ENCODE measurements at places on chromosomes 7 and 10.

DNA sequence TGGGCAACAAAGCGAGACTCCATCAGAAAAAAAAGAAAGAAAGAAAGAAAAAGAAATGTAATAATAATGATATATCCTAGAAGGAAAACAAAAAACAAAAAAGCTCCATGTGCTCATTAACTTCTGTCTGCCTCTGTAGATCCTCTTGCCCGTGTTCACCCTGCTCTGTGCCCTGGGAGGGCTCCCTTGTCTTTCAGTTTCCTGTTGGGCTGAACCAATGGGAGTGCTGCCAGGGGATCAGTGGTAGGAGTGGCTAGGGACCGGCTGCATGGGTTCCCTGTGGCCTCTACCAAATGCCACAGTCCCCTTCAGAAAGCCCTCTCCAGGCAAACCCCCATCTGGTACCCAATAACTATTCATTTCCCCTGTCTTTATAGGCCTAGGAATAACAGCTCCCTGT, 51.8 kb upstream of the PARD3 start:
- DNase-seq, result no peak

DNA sequence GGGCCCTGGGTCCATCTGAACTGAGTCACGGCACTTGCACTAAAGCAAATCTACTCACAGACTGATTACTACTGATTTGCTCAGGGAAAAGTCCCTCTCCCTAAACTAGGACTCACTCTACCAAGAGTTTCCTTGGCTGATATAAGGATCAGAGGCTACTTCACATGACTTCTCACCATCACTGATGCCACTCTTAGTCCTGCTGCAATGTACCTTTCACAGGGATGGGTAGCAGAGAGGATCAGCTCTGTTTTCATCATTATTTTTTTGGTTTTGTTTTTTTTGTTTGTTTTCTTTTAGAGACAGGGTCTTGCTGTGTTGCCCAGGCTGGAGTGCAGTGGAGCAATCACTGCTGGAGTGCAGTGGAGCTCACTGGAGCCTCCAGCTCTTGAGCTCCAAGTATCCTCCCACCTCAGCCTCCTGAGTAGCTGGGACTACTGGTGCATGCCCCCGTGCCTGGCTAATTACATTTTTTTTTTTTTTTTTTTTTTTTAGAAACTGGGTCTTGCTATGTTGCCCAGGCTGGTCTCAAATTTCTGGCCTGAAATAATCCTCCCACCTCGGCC, 200.6 kb downstream of the JCAD start:
- no peak for DNase-seq

GRCh38 chr7:24786306-24786705, 29.0 kb upstream of the GSDME start:
- no peak for DNase-seq

- DNase-seq, result peak; percentile 70
Observed at GRCh38 chr10:100508691-100509150, 10.9 kb downstream of the SEC31B start.

GRCh38 chr10:17212802-17213221, 11.3 kb upstream of the TRDMT1 start:
- DNase-seq, result no peak

DNA sequence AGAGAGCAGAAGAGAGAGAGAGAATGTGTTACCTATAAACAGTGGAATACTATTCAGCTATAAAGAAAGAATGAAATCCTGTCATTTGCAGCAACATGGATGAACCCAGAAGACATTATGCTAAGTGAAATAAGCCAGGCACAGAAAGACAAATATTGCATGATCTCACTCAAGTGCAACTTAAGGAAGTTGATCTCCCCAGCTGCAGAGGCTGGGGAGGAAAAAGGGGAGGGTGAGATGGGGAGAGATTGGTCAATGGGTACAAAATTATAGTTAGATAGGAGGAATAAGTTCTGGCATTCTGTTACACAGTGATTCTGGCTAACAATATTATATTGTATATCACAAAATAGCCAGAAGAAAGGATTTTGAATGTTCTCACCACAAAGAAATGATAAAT, 11.2 kb upstream of the JAZF1 start:
- DNase-seq, result no peak

DNA sequence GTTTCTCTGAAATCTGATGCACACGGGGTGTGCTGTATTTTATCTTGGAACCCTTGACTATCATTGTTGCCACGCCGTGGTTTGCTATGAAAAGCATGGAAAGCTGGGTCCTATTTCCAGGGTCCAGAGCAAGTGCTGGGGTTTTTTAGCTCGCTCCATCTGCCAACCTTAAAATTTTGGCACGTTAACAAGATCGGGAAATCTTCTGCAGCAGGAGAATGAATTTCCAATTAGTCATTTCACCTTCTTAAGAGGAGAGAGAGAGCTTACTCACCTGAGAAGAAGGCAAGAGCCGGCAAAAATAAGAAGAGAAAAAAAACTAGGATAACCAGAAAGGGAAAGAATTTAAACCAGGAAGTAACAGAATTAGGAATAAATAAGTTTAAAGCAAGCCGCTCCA, 223.6 kb upstream of the CELF2 start:
- DNase-seq, result no peak

- DNase-seq, result no peak
Observed at GRCh38 chr10:29622382-29622922, 12.3 kb downstream of the SVIL start.

GRCh38 chr10:113053091-113053490, 103.0 kb downstream of the TCF7L2 start:
- peak; percentile 51 for DNase-seq

GRCh38 chr7:105298439-105298894, 90.3 kb downstream of the SRPK2 start:
- DNase-seq, result no peak

- no peak for DNase-seq
Observed at GRCh38 chr7:99623702-99624447, 7.1 kb downstream of the ZSCAN25 start.

GRCh38 chr7:150910996-150911422, 58.7 kb downstream of the AOC1 start:
- no peak for DNase-seq

GRCh38 chr10:129090618-129091366, 376.2 kb upstream of the MGMT start:
- peak; percentile 34 for DNase-seq
